ENCODE measurements at places on chromosomes 3 and 15. TPM values are rescaled to one million over a fixed set of nuclear protein-coding genes. Genes with fewer than 3 reads are reported as not detected.

GMPS gene
- total RNA-seq, result 12.9 TPM

AGBL1 gene
- not detected for total RNA-seq

CMTM8 gene
- 2.2 TPM for total RNA-seq

FGF12 gene
- total RNA-seq, result 1.4 TPM

RGMA gene
- total RNA-seq, result not detected

EIF2A gene
- total RNA-seq, result 164 TPM

GATM gene
- total RNA-seq, result 0.43 TPM

KBTBD12 gene
- not detected for total RNA-seq

ESYT3 gene
- not detected for total RNA-seq

KCNMB2 gene
- not detected for total RNA-seq

SLC30A4 gene
- total RNA-seq, result 8.5 TPM

P2RY14 gene
- total RNA-seq, result not detected

ARHGEF26 gene
- 0.09 TPM for total RNA-seq

QARS1 gene
- total RNA-seq, result 512 TPM

DAZL gene
- not detected for total RNA-seq

IL17RB gene
- under 0.01 TPM for total RNA-seq

CPB1 gene
- not detected for total RNA-seq

NUP210 gene
- total RNA-seq, result 0.22 TPM

ELL3 gene
- 1.5 TPM for total RNA-seq

SNTN gene
- total RNA-seq, result not detected

SEMA3G gene
- 59.4 TPM for total RNA-seq

EPHB1 gene
- total RNA-seq, result 2.1 TPM

TMEM44 gene
- 36.2 TPM for total RNA-seq

CCDC39 gene
- not detected for total RNA-seq

LYZL4 gene
- not detected for total RNA-seq

SCN11A gene
- 0.09 TPM for total RNA-seq

ITIH4 gene
- 0.43 TPM for total RNA-seq

HRG gene
- total RNA-seq, result not detected

GP9 gene
- total RNA-seq, result 0.11 TPM

ZNF80 gene
- not detected for total RNA-seq

COL8A1 gene
- total RNA-seq, result 15.6 TPM

C2CD4B gene
- 20.8 TPM for total RNA-seq
